ENCODE measurements at places on chromosomes 7 and 10. TPM values are rescaled to one million over a fixed set of nuclear protein-coding genes. Genes with fewer than 3 reads are reported as not detected.

KIAA1217 gene
- total RNA-seq: 1.4 TPM

CDC123 gene
- total RNA-seq: 187 TPM

ZPBP gene
- not detected for total RNA-seq

CRHR2 gene
- not detected for total RNA-seq

ZNF727 gene
- total RNA-seq: not detected

CSGALNACT2 gene
- total RNA-seq: 17.6 TPM

PPP1R17 gene
- under 0.01 TPM for total RNA-seq

CTTNBP2 gene
- 16.3 TPM for total RNA-seq

GPR85 gene
- 1.9 TPM for total RNA-seq

PNLIPRP3 gene
- not detected for total RNA-seq

VAX1 gene
- not detected for total RNA-seq

CDNF gene
- total RNA-seq: 1.5 TPM

SCRN1 gene
- total RNA-seq: 84.0 TPM

ANKRD30A gene
- total RNA-seq: not detected

AGR3 gene
- not detected for total RNA-seq

NKX1-2 gene
- not detected for total RNA-seq

TMEM130 gene
- total RNA-seq: 1.3 TPM

SPDYE11 gene
- total RNA-seq: not detected

TMEM236 gene
- not detected for total RNA-seq

CPED1 gene
- 36.9 TPM for total RNA-seq

PDE1C gene
- 0.09 TPM for total RNA-seq

EGR2 gene
- not detected for total RNA-seq

ZNF107 gene
- 0.60 TPM for total RNA-seq

GIGYF1 gene
- total RNA-seq: 22.8 TPM

MXI1 gene
- total RNA-seq: 17.9 TPM

C7orf33 gene
- not detected for total RNA-seq

CALHM1 gene
- total RNA-seq: not detected

VPS26A gene
- 33.6 TPM for total RNA-seq

HACD1 gene
- total RNA-seq: 20.6 TPM

SMO gene
- total RNA-seq: 8.7 TPM

Data from bronchial smooth muscle cell (primary cell).